Sciatic nerve (tissue), 2 donors: ENCODE measurements at places on chromosomes 1 and 21.
A peak's percentile ranks its signal among the peaks of the same experiment; 100 is the strongest.

- no peak for DNase-seq
Observed at GRCh38 chr1:215210167-215210566, 127.6 kb downstream of the KCNK2 start.

- no peak for DNase-seq
Observed at GRCh38 chr1:215003686-215004085, 78.9 kb upstream of the KCNK2 start.

- peak; percentile 68 for DNase-seq
Observed at GRCh38 chr21:16084776-16085364, 355.1 kb downstream of the USP25 start.

DNA sequence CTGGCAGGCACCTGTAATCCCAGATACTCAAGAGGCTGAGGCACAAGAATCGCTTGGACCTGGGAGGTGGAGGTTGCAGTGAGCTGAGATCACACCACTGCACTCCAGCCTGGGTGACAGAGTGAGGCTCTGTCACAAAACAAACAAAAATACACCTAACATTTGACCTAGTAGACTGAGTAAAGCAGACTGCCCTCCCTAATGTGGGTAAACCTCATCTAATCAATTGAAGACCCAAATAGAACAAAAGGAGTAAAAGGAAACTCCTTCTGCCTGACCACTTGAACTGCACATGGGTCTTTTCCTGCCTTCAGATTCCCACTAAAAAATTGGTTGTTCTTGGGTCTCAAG lies 19.0 kb upstream of the RBM15 start:
- DNase-seq: no peak

DNA sequence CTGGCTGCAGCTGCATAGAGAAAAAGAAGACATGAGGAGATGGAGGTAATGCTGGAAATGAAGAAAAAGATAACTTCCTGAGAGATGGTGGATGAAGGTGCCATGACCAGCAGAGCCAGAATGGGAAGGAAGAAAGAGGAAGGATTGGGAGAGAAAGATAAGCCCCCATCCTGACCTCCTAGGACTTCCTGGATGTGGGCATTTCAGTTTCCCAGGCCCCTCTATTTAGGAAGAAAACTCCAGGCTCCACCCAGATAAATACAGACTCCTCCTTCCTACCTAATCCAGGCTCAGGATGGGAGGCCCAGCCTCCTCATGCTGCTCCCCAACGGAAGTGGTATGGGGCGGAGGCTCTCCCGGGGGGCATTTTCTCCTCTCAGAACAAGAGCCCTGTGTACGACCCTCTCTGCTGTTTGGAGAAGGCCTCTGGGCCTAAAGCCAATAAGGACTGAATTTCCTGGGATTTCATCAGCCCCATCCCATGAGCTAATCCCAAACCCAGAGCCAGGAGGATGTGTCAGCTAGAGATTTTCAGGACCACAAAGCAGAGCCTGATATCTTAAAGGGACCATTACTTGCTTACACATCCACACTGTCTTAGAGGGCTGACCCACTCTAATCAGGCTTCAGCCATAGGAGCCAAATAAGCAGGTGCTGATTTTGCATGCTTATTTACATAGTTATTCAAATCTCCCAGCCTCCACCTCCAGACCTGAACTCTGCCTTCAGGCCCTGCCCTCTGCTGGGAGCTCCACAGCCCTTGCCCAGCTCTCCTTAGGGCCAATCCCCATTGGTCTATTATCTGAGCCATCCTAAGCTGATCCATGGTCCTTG lies 5.1 kb upstream of the ARHGEF2 start:
- DNase-seq: peak; percentile 87

DNA sequence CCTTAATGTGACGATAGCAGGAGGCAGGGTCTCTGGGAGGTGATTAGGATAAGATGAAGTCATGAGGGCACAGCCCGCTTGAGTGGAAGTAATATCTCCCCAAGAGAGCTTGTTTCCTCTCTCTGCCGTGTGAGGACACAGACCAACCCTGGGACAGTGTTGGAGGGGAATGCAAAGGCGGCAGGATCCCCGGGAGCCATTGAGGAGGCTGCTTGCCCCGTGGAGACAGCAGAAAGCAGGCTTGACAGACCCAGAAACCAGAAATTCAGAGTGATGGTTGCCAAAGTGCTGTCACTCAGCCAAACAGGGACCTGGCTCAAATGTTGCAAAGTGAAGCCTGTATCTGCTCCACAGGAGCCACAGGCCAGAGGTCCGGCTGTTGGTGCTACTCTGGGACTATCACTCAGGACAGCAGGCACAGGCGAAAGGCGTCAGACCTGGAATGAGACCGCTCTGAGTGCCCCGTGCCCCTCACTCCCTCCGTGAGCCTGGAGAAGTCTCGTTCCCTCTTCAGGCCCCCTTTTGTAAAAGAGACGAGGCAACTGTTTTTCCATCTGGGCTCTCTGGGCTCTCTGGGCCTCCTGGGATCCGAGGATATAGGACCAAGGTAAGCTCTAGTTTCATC lies 96.6 kb upstream of the VANGL1 start:
- DNase-seq: no peak

DNA sequence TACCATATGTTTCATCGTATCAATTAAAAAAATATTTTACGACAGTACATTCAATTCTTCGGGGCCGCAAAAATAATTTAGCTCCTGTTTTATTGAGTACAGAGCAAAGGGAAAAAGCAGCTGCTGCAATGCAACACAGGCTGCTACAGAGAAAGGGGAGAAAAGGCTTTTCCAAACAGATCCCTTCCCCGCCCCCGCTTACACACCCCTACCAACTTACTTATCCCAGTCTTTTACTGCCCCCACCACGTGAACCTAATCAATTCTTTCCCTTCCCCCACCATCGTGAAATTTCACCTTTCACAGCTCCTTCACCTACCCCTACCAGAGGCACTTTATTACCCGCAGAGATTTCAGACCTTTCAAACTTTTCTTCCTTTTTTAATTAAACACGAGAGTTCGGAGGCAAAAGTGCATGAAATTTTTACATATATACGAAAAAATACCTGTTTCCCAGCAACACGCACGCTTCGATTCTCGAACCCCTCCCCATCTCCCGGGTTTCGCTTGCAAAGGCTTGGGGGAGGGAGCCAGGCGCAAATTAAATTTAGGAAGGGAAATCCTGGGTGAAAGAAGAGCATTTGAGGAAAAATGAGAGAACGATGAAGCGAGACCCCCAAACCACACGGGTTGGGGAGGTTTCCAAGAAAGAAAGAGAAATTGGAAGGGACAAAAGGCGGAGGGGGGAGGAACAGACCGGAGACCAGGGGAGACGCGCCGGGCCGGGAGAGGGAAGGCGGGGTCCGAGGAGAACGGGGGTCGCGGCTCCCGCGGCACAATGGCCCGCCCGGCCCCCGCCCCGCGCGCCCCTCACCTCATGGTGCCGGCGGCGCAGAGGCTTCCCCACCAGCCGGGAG lies 823 bp downstream of the ENAH start:
- no peak for DNase-seq

DNA sequence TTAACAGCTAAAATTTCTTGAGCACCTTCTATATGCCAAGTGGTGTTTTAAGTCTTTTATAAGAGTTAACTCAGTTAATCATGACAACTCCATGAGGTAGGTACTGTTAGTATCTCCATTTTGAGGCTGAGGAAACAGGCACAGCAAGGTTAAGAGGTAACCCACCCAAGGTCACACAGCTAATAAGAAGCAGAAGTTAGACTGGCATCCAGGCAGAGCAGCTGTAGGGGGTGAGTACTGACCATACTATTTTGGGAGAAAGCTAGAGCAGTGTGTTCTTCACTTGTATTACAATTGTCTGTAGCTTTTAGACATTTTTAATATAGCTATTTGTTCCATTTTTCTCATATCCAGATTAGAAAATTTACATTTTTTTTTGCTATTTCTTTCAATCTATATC lies 4.8 kb downstream of the ATP6V1G3 start:
- no peak for DNase-seq

GRCh38 chr1:31769720-31770390 lies 5.7 kb upstream of the ADGRB2 start:
- no peak for DNase-seq

GRCh38 chr1:16607433-16607851 lies 5.9 kb downstream of the NBPF1 start:
- DNase-seq: no peak

GRCh38 chr1:107116306-107116790 lies 24.5 kb upstream of the NTNG1 start:
- DNase-seq: no peak

GRCh38 chr1:216651826-216652418 lies 71.3 kb downstream of the ESRRG start:
- no peak for DNase-seq

- DNase-seq: peak; percentile 78
Observed at GRCh38 chr1:43147625-43148327, 24.3 kb downstream of the EBNA1BP2 start.
